Fibroblast of lung (primary cell): ENCODE measurements at places on chromosomes 12 and 14. TPM values are rescaled to one million over a fixed set of nuclear protein-coding genes. Genes with fewer than 3 reads are reported as not detected.

CLEC4D gene
- not detected in 2 replicates for total RNA-seq

LTB4R gene
- total RNA-seq, result 0.66 and 1.0 TPM in 2 replicates

PMCH gene
- total RNA-seq, result not detected in 2 replicates

CCDC197 gene
- total RNA-seq, result not detected in 2 replicates

GZMB gene
- total RNA-seq, result not detected in 2 replicates

ATP23 gene
- 8.5 and 9.4 TPM in 2 replicates for total RNA-seq

TEP1 gene
- total RNA-seq, result 15.2 and 21.6 TPM in 2 replicates

CYP27B1 gene
- under 0.01 and 0.17 TPM in 2 replicates for total RNA-seq

ARHGEF25 gene
- total RNA-seq, result 34.4 and 40.0 TPM in 2 replicates

RAPGEF3 gene
- total RNA-seq, result 1.0 and 2.8 TPM in 2 replicates
